ENCODE measurements at places on chromosomes 3 and 15.

- peak; percentile 22 for DNase-seq
These were observed 33.1 kb downstream of the IL1RAP start for GRCh38 chr3:190546881-190547510.

GRCh38 chr3:170751899-170752293 lies 118.1 kb downstream of the RPL22L1 start:
- DNase-seq = no peak

- no peak for DNase-seq
These were observed 36.3 kb downstream of the MBNL1 start for GRCh38 chr3:152305075-152305474.

- no peak for DNase-seq
These were observed 3.9 kb upstream of the HEG1 start for GRCh38 chr3:125059488-125060245.

GRCh38 chr3:177357352-177358090 lies 160.2 kb upstream of the TBL1XR1 start:
- DNase-seq = no peak

DNA sequence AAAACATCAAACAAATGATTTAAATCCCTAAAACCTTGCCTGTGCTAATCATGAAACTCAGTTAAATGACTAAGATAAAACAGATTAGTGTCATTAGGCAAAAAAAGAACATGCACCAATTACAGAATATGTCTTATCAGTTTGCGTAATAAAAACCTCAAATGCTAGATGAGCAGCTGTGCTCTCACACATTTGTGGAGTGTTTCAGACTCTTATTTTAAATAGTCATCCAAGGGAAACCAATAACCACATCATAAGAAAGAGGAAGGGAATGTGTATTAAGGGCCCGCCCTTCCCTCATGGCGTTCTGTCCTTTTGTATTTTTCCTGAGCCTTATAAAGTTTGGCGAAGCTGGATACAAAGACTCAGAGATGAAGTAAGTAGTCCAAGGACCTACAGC lies 6.6 kb downstream of the SAMMSON start:
- DNase-seq = no peak

- DNase-seq = peak; percentile 24
These were observed 106.7 kb downstream of the GHSR start for GRCh38 chr3:172341482-172342059.

- DNase-seq = no peak
These were observed 53.1 kb downstream of the TRANK1 start for GRCh38 chr3:36891701-36892160.

GRCh38 chr3:42022355-42022754 lies 60.5 kb upstream of the ULK4 start:
- DNase-seq = no peak

GRCh38 chr15:37219211-37219701 lies 118.9 kb upstream of the MEIS2 start:
- no peak for DNase-seq

DNA sequence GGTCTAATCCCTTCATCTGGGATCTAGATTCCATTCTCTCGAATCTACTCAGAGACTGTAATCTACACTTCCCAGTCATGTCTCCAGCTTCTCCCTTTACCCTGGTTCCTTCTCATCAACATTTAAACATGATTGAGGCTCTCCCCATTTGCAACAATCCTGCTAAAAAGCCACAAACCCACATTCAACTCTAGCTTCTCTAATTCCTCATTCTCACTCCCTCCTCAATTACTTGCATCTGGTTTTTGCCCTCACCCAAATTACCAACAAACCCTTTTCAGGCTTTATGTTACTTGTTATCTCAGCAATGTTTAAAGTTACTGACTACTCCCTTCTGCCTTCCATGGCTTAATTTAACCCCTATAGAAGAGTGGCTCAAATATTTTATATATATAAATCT lies 11.5 kb downstream of the ETFA start:
- DNase-seq = no peak

GRCh38 chr3:188939814-188940572 lies 231.8 kb upstream of the TPRG1 start:
- no peak for DNase-seq

- no peak for DNase-seq
These were observed 3.9 kb downstream of the RPL32 start for GRCh38 chr3:12837295-12837986.

GRCh38 chr3:377158-377561 lies 180.6 kb downstream of the CHL1 start:
- DNase-seq = no peak

- DNase-seq = no peak
These were observed 16.7 kb upstream of the RAMAC start for GRCh38 chr15:82969353-82969752.

DNA sequence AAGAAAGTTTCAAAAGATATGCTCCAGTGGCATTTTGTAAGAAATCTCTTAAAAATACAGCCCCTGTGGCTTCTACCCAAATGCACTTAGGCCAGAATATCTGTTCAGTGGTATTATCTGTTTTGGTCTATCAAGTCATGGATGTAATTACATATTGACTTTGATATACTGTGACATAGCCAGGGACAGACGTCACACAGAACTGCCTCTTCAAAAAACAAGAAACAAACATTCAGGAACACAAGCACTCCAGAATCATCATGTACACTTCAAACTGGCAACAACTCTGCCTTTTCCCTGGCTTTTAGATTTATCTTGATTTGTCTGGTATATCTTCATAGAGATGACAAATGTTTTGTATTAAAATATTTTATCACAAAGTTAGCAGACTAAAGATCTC lies 240.3 kb downstream of the IL5RA start:
- no peak for DNase-seq

GRCh38 chr3:108475220-108475782 lies 35.1 kb downstream of the MYH15 start:
- DNase-seq = no peak

GRCh38 chr3:143786219-143787191 lies 61.8 kb downstream of the SLC9A9 start:
- no peak for DNase-seq

DNA sequence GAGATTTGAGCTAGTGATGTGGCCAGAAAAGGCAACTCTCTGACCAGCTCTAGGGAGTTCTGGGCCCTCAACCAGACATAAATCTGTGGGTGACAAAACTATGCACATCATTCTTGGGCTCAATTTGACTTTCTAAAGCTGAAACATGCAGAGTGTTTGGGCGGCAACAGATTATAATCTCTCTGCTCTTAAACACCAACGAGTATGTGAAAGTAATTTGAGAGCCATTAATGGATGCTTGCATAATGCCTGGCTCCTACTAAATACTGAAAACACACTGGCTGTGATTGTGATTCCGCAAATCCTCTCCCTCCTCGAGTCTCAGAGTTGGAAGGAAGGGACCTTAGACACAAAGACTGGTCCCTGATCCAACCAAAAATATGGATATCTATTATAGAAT lies 186.7 kb downstream of the UACA start:
- no peak for DNase-seq

DNA sequence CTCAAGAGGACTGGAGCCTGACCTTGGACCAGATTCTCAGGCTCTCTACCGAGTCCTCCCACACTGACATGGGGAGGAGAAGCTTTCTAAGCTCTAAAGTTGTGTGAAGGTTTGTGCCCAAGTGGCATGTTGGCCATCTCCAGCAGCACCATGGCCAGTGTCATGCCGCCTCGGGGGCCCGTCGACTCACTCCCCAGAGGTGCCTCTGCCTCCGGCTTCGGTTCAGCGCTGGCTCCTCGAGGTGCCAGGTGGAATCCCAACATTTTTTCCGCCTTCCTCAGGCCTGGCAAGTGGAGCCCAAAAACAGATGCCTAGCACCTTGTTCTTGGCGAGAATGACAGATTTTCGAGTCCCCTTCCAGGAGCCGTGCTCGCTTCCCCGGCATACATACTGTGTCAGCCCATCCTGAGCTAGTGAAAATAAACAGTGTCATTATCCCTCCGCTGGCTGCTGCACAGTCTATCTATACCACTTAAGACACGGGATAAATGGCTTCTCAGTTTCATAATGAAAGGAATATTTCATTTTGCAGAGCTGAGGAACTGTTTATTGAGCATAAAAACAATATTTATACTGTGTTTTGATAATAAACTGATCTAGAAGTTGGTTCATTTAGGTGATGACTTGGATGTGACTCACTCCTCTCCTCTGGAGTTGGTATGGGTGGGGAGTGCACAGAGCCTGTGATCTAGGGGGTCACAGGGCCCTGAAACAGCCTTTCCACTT lies 328.5 kb upstream of the TLE3 start:
- no peak for DNase-seq

DNA sequence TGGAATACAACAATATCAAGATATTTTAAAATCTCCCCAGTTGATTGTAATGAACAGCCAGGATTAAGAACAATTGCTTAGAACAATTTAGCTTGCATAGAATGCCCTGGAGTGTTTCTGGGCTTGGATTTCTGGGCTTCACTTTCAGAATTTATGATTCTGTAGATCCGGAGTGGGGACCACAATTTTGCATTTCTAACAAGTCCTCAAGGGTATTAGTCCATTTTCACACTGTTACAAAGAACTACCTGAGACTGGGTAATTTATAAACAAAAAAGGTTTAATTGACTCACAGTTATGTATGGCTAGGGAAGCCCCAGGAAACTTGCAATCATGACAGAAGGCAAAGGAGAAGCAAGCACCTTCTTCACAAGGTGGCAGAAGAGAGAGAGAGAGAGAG lies 54.3 kb upstream of the MYRIP start:
- DNase-seq = no peak

DNA sequence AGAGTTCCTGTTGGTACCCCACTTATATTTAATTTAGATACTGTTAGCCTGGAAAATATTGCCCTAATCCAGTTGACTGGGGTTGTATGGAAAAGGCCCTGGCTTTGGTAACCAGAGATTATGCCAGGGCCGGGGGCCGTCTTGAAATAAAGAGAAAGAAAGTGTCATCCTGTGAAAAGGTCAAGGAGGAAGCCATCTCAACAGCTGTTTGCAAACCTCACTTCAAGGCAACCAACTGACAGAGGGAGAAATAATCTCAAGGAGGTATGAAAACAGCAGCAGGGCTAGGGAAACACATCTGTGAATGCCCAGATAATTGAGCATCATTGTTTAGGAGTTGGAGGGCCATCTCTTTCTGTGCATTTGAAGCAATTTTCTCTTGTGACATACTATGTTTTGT lies 190.8 kb downstream of the SUCLG2 start:
- no peak for DNase-seq

GRCh38 chr3:168618827-168619470 lies 523.2 kb upstream of the GOLIM4 start:
- no peak for DNase-seq

DNA sequence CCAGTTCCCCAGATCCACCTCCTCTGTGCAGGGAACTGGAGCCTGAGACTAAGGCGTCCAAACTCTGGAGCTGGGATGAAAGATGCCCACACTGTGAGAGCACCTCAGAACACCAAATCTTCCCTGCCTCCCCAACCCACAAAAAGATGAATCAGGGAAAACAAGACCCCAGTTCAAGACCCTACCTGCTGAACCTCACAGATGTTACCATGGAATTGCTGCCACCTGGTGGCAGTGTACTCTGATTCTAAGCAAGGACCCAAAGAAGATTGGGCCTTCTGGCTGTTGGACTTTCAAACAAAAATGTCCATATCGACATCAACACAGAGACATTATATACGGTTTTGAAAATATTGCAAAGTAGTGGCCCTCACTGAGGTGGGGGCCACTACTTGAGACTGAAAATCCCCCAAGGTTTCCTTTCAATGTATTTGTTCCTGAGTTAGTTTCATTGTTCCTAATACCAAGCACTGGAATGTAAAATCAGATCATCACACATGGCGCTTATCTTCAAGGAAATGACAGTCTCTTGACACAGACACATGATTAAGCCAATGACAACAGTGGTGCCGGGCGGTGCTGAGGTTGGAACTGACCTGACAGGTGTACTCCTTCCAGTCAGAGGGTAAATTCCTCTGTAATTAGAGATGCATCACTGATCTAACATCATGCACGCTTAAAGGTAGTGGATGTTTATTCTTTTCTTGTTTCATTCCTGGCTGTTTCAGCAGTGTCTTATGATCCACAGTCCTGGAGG lies 67.6 kb downstream of the SLC6A11 start:
- no peak for DNase-seq

DNA sequence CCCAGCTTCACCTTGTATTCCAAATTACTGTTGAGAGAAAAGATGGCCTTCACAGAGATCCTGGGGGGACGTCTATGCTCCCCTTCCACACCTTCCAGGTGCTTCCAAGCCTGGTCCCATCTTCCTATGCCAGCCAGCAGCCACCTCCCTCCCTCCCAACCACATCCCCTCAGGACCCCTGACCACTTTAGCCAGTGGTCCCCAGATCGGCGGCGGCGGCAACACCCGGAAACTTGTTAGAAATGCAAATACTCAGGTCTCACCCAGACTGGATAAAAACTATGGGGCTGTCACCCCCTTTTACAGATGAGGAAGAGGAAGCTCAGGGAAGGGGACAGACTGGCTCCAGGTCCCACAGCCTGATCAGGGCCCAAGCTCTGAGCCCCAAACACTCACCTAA lies 38.0 kb upstream of the PRSS50 start:
- DNase-seq = no peak

DNA sequence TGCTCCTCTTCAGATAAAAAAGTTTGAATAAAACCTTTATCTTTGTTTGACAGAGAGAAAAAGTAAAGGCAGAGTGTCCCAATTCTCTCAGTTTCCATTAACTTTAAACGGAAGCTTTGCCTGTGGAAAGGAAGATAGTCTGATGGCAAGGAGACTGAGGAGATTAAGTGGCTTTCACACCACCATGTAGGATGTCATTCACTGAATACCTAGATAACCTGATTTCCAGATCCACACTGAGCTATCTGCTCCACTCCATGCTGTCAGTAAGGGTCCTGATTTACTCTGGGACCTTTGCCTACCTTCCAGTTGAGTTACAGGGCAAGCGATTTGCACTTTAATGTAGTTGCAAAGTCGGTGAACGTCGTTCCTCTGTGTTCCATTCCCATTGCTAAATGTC lies 233.4 kb upstream of the TBL1XR1 start:
- DNase-seq = no peak

DNA sequence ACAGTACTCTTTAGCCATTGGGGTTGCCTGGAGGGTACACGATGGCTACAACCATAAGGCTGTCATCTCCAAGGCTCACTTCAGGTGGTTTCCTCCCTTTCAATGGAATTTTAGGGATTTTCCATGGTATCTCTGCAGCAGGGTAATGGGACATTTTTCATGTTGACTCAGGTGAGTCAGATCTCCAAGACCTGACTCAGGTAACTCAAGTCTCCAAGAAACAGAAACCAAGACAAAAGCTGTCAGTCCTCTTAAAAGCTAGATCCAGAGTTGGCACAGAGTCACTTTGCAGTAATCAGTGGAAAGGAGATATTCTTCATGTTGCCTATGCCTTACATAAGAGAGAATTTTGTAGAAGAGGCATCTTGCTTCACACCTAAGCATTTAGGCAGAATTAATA lies 375.8 kb upstream of the ARPP21 start:
- no peak for DNase-seq

- no peak for DNase-seq
These were observed 100.0 kb downstream of the TBC1D5 start for GRCh38 chr3:17642474-17642873.

Data from NCI-H187 (cell line).